ENCODE measurements at places on chromosomes 11 and 22.

DNA sequence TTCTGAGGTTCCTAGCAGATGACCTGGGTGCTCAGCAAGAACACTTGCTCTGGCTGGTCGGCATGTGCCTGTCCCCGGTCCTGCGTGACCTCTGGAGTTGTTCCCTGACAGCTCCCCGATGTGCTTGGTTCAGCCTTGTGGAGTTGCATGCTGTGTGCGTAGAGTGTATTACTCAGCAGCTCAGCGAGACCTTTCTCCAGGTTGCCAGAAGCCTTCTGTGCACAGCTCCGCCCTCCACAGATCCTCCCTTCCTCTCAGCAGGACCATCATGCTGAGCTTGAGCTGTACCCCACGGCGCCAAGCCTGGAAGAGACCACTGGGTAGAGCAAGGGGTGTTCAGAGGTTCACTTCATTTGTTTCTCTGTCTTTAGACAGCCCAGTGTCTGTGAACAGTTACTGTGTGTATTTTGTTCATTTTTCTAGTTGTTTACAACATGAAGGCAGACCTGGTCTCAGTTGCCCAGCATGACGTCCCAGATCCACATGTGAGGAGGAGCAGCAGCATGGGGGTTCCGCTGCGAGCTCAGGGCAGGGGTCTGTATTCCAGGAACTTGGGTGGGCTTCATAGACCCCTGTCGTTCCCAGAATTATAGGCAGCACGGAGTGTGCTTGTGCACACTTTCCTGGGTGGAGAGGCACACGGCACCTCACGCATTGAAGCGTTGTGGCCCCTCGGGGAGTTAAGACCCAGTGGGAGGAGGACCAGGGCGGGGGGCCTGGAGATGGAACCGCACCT is 148.6 kb downstream of the IGLL1 start:
- no peaks in the 10 kb centered on the region for H3K36me3 ChIP-seq
- H3K27ac ChIP-seq = no peak overlapping the region
- H3K27me3 ChIP-seq = no peaks in the 10 kb centered on the region

DNA sequence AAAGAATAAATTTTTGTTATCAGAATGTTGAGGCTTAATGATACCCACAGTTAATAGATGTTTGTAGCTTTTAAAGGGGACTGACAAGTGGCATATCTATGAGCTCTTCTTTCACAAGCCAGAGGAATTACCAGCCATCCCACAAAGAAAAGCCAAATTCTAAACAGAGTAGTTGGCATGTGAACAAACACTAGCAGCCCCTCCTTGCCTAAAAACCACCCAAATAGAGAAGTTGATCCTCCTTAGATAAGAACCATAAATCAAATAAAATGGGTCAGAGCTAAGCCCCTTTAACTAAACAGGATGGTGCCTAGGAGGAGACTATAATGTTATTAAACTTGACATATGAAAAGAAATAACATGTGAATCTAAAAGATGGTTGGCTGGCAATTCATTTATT is 11.4 kb downstream of the LPXN start:
- H3K4me1 ChIP-seq = no peaks in the 10 kb centered on the region
- no peak overlapping the region for H3K27ac ChIP-seq
- no peaks in the 10 kb centered on the region for H3K27me3 ChIP-seq
- H3K4me3 ChIP-seq = no peak overlapping the region

DNA sequence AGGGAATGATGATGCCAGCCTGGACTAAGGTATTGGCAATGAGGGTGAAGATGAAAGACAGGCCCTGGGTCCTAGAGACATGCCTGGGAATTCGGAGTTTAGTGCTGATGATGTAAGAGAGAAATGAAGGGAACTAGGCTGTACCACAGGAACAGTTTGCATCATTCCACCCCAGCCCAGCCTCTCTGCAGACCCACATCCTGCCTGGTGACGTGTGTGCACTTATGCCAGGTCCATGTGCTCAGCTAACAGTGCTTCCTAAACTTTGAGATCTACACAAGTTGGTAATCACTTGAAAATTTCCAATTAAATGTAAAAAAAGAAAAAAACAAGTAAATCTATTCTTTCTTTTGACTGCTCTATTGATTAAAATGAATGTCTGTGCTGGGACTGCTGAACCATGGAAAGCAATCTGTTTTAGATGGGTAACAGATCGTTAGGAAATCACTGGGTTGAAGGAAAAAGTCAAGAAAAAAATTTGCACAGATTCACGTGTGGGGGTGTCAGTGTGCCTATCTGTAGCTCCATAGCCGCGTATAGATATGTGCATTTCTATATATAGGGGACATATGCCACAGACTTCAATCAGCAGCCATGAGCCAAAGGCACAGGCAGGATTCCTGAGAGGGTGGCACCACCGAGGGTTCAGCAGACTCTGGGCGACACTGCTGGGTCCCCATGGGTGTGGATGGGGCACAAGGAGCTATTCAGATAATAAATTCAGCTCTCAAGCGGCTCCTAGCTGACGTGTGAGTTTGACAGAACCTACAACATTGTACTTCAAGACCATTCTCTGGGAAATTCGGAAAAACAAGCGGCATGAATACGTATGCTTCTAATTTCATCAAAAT is 131.1 kb upstream of the OPCML start:
- no peak for DNase-seq
- no peaks in the 10 kb centered on the region for H3K4me1 ChIP-seq
- no peak overlapping the region for H3K27ac ChIP-seq
- H3K36me3 ChIP-seq = no peaks in the 10 kb centered on the region

DNA sequence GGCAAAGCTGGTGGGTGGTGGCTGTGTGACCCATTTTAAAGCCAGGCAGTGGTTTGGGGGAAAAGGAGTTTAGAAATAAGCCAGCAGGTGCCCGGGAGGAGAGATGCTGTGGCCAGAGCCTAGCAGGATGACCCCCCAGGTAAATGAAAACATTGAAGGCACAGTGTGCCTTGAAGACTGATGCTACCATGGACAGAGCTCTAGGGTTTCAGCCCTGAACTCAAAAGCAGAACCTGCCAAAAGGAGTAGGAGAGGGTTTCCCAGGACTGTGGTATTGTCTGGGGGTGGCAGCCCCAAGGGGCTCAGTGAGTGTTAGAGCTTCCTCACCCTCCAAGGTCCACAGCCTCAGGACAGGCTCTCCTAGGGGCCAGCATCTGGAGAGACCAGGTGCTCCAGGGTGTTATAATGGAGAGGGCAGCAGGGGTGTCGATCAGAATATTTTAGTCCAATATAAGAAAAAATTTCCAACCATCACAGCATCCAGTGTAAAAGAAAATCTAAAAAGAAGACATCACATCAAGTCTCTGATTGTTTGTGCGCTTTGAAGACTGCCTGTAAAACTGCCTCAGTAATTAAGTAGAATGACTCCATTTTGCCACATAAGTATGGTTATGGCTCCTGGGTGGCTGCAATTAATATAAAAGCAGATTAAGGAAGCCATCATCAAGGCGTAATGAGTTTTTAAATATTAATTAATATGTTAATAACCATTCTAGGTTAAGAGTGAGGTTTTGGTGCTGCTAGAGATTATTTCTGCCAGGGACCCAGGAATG is 88.6 kb upstream of the LMO1 start:
- peaks cover 31% of the 10 kb centered on the region for H3K27me3 ChIP-seq
- H3K4me3 ChIP-seq = no peak overlapping the region
- no peak for DNase-seq
- H3K36me3 ChIP-seq = no peaks in the 10 kb centered on the region
- no peak overlapping the region for H3K27ac ChIP-seq
- H3K4me1 ChIP-seq = no peaks in the 10 kb centered on the region

DNA sequence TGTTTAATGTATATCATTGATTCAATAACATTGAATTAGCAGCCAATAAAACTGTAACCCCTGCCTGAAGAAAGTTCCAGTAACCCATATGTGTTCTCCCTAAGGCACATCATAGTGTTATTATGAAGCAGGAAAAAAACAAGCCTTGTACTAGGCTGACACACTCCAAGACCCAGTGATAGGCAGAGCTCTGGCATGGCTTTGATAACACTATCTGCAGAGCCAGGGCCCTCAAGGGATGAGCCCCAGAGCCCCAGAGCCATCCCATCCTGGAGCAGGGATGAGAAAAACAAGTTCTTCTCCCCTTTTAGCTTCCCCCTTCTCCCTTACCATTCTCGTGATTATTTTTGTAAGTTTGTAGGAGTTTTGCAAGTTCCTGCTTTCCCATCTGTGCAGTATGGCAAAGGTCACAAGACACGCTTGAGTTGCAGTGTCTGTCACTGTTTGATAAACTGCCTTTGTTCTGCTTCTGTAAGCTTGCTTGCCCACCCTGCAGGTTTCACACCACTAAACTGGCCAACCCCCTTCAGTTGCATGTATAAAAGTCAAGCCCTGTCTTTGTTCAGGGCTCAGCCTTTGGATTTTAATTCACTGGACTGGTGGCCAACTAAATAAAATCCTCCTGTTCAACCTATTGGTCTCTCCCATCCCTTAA is 22.3 kb upstream of the GUCY1A2 start:
- DNase-seq = no peak
- no peaks in the 10 kb centered on the region for H3K27me3 ChIP-seq
- no peak overlapping the region for H3K27ac ChIP-seq
- H3K4me1 ChIP-seq = peaks cover 6% of the 10 kb centered on the region
- no peak overlapping the region for H3K4me3 ChIP-seq

DNA sequence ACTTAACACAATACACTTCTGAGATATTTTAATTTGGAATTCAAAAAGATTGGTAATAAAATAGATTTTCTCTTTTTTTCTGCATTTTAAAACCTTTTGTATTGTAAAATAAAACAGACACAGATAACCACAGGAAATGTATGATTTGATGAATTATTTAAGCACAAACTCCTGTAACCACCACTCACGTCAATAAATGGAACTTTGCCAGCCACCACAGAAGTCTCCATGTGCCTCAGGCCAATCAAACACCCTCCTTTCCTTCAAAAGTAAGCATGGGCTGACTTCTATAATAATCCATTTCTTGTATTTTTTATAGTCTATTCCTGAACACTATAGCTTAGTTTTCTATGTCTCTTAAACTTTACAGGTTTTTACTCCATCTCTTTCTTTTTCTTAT is 721.7 kb downstream of the DLG2 start:
- H3K36me3 ChIP-seq = no peaks in the 10 kb centered on the region
- H3K27ac ChIP-seq = no peak overlapping the region
- DNase-seq = no peak
- no peak overlapping the region for H3K4me3 ChIP-seq
- no peaks in the 10 kb centered on the region for H3K27me3 ChIP-seq
- H3K4me1 ChIP-seq = no peaks in the 10 kb centered on the region

GRCh38 chr22:30132290-30132996 is 52.2 kb downstream of the HORMAD2 start:
- no peak overlapping the region for H3K27ac ChIP-seq
- H3K4me1 ChIP-seq = no peaks in the 10 kb centered on the region
- H3K36me3 ChIP-seq = no peaks in the 10 kb centered on the region
- no peak overlapping the region for H3K4me3 ChIP-seq
- H3K27me3 ChIP-seq = no peaks in the 10 kb centered on the region
- DNase-seq = no peak

Measured in keratinocyte (primary cell).